ENCODE measurements at places on chromosomes 11 and 22.
A peak's percentile ranks its signal among the peaks of the same experiment; 100 is the strongest.

GRCh38 chr11:75004215-75004614 lies 15.5 kb downstream of the NEU3 start:
- DNase-seq: no peak

DNA sequence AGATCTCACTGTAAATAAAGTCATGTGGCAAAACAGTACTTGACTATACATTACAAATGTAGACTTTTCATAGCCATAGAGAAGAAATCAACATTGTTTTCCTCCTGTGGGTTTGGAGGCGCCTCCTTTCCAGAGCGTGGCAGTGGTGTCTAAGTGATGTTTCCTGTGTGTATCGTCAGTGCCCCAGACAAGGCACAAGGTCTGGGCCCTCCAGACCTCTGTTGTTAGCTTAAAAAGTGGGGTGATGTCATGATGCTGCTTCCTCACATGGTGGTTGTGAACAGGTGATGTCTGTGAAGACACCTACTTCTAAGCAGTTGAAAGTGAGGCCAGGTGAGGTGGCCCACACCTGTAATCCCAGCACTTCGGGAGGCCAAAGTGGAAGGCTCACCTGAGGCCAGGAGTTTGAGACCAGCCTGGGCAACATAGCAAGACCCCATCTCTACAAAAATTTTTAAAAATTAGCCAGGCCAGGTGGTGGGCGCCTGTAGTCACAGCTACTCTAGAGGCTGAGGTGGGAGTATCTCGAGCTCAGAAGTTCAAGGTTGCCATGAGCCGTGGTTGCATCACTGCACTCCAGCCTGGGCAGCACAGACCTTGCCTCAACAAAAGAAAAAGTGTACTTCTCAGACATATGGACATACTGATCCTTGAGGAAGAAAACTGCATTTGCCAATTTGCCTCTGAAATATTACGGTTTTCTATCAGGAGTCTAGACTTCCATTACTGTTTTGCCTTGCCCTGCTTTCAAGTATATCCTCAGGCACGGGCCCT lies 15.7 kb downstream of the NUP50 start:
- no peak for DNase-seq

DNA sequence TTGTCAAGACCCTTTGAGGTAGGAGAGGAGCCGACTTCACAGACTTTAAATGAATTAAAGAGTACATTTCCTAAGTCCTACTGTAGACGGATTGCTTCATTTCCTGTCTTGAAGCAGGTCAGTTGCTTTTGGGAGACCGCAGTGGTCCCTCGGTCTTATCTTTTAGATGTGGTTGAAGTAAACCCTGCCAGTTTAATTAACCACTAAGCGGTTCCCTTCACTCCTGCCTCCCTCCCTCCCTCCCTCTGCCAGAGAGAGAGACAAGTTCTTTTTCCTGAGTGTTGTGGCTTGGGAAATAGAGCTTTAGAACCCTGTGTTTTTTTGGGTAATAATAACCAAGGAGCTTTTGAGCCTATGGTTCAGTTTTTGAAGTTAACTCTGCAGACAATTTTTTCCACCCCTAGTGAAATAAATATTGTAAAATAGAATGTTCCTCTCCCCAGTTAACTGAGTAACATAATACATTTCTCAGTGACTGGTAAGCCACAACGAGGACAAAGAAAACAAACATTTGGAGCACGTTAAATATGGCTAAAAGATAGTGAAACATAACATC lies 147.5 kb downstream of the LDLRAD3 start:
- peak; percentile 53 for DNase-seq

DNA sequence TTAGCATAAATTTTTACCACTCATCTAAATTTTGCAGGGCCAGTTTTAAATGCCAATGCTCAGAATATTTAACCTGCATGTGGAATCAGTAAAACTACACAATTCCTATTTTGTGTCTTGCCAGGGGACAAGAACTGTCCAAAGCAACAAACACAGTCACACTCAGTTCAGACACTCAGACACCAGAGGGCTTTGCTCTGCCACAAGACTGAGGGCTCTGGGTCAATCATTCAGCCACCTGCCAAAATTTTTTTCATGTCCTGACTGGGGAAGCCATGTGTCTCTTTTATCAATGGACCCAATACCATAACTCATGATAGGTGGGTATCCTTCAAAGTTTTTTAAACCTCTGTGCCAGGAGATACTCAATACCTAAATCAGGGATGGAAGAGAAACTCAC lies 304.0 kb upstream of the ANO3 start:
- DNase-seq: no peak

DNA sequence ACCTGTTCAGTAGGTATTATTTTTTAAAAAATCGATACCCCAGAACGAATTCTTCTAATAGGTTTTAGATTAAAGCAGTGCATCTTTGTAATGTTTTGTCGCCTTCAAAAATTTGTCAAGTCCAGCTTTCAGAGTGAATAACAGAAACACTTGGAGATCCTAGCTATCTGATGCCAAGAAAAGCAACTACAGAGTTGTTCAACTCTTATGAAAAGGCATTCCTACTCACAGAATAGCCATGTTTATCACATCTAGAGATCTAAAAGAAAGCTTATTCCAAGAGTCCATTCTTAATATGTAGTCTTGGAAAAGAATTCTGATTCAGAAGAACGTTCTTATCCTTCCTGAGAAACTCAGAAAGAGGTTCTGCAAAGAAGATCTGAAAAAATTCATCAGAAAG lies 268.5 kb downstream of the TTC28 start:
- no peak for DNase-seq

GRCh38 chr11:118290923-118291322 lies 13.6 kb upstream of the CD3E start:
- DNase-seq: no peak

GRCh38 chr11:117345039-117345438 lies 17.4 kb downstream of the CEP164 start:
- peak; percentile 24 for DNase-seq

- no peak for DNase-seq
Measured at GRCh38 chr11:81874635-81875034, 859.0 kb downstream of the FAM181B start.

- DNase-seq: no peak
Measured at GRCh38 chr22:21447694-21448402, 19.3 kb upstream of the TMEM191C start.

GRCh38 chr22:19717181-19717580 lies 2.9 kb downstream of the SEPTIN5 start:
- no peak for DNase-seq
